ENCODE measurements at places on chromosomes 12 and 14. TPM values are rescaled to one million over a fixed set of nuclear protein-coding genes. Genes with fewer than 3 reads are reported as not detected.
A peak's percentile ranks its signal among the peaks of the same experiment; 100 is the strongest.

DNA sequence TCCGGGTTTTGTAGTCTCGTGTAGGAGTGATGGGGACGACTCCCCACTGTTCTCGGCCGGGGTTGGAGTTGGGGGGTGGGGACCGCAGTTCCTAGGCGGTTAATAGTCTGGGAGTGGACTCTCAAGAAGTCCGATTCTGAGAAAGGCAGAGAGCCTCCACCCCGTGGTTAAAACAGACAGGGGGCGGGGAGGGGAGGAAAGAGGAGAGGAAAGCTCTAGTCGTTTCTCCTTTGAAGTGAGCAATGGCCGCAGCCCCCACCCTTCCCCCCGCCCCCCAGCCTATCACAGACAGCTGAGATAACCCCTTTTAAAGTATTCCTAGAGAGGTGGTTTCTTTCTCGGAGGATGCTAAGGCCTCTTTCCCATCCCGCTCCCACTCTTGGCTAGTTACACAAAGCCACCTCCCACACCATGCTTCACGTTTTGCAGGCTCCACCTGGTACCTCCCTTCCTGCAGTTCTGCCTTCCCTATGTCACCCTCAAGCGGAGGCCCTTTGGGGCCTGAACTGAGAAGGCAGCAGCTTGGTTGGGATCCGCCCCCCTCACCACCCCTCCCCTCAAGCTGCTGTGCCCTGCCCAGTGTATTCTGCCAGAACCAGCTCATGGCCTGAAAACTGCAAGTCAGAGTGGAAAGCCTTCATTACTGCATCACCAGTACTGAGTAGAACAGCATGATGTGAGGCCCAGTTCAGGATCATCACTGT, 853 bp downstream of the USP5 start:
- peak; percentile 47 for DNase-seq

DNA sequence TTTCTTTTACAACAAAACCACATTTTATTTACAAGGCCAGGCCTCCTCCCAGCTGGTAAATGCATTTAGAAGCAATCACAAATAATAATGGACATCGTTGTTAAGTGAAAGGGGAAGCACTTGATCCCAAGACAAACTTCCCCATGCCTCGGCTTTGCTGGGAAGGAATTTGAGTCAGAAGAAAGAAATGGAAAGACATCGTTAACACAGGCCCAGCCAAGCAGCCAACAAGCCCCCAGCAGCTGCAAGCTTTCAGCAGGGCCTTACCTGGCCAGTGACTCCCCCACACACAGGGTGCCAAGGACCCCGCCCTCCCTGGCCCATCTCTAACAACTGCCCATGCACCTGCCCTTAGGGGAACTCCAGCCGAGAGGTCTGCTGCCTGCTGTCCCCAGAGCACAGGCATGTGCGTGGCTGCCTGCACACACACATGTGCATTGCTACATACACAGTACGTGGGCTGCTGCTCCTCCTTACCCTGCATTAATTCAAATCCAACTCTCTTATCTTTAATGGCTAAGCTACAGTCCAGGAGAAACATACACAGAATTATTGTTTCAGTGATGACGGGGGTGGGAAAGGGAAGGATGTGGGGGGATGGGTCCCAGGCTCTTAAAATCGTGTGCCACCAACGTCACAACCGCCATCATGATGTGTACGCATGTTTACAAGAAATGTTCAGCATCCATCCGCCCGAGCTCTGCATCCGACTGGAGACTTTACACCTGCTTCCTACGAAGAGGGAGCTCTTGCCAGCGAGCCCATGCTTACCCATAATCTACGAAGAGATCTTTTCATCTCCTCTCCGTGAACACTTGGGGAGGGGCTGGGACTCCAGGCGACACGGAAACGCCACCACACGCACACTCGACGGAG, 9.8 kb downstream of the BCL11B start:
- peak; percentile 53 for DNase-seq

CCDC88C gene
- 56.6 TPM for total RNA-seq

DNA sequence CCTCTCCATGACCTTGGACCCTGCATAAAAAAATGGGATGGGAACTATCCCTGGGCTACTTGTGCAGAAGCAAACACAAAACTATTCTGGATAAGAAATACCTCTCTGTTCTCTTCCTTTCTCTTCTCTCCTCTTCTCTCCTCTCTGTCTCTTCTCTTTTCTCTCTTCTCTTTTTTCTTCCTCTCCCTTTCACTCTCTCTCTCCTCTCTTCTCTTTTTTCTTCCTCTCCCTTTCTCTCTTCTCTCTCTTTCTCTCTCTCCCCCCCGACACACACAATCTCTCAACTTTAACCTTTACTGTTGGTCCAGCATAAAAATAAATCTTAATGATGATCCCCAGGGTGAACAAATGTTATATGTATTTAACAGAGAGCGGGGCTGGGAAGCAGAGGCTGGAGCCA, 141.4 kb downstream of the SRGAP1 start:
- DNase-seq: no peak

DHRS2 gene
- not detected for total RNA-seq

Data from mucosa of descending colon (tissue), 3 donors.